Fibroblast of skin of abdomen (primary cell): ENCODE measurements at places on chromosomes 1 and 21.

DNA sequence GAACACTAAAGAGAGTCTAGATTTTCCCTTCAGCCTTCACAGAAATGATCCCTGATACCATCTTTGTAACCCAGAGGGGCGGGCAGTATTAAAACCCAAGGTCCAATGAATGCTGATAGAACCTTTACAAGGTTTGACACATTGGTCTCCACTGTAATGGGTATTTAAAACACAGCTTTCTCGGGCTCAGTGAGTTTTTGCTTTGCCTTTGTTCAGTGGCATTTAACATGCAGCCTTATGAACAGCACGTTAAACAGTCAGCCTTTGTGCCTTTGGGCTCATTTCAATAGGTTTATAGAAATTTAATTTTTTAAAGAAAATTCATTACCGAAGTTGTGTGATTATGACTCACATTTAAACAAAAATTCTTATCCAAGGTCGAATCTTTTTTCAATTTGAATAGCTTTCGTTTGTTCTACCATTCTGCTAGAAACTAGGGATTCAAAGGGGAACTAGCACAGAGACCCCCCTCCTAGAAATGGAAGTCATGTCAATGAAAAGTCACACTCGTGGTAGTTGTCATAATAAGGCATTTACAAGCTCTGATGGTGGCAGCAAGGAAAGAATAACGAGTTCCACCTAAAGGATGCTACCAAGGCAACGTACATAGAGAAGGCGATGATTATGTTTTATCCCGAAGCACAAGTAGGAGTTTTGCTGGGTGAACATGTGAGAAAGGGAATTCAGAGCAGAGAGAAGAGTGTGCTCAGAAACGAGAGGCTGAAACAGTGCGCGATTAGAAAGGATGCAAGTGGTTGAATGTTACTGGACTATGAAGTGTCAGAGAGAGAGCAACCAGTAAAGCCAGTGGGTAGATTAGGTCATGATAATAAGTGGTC is 66.2 kb downstream of the SGIP1 start:
- no peak for DNase-seq

- DNase-seq = no peak
These were observed 5.0 kb downstream of the RABGGTB start for GRCh38 chr1:75791022-75791421.

DNA sequence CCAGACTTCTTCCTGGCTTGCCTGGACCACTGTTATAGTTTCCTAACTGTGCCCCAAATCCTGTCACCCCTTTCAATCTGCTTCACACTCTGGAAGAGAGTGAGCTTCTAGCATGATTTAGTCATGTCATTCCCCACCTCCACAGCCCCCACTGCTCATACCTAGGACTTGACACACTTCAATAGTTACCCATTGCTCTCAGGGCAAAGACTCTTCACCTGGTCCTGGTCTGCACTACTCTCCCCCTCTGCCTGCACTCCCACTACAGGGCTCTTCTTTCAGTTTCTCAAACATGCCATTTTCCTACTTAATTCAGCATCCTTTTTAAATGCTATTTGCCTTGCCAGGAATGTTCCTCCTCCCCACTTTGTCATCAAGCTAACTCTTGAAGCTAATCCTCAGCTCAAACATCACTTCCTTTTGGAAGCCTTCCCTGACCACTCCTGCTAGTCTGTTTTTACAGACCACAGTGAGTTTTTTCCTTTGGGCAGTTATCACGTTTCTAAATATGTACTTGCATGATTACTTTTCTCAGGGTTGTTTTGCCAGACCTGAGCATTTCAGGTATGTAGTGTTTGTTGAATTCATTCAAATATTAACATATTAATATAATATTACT is 24.7 kb downstream of the CYP2J2 start:
- DNase-seq = peak; percentile 16

DNA sequence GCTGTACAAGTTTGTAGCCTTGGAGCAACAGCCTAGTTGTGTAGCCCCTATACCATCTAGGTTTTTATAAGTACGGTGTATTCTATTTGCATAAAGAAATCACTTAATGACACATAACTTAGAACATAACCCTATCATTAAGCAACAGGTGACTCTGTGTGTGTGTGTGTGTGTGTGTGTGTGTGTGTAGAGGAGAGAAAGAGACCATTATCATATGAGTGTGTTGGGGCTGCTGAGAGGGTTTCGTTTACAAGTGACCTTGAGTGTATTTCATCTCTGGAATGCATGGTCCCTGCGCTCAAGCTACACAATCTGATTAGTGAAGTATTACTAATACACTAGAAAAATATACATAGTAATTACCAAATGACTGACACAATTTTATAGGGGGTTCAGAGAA is 115.1 kb downstream of the RABGAP1L start:
- no peak for DNase-seq

DNA sequence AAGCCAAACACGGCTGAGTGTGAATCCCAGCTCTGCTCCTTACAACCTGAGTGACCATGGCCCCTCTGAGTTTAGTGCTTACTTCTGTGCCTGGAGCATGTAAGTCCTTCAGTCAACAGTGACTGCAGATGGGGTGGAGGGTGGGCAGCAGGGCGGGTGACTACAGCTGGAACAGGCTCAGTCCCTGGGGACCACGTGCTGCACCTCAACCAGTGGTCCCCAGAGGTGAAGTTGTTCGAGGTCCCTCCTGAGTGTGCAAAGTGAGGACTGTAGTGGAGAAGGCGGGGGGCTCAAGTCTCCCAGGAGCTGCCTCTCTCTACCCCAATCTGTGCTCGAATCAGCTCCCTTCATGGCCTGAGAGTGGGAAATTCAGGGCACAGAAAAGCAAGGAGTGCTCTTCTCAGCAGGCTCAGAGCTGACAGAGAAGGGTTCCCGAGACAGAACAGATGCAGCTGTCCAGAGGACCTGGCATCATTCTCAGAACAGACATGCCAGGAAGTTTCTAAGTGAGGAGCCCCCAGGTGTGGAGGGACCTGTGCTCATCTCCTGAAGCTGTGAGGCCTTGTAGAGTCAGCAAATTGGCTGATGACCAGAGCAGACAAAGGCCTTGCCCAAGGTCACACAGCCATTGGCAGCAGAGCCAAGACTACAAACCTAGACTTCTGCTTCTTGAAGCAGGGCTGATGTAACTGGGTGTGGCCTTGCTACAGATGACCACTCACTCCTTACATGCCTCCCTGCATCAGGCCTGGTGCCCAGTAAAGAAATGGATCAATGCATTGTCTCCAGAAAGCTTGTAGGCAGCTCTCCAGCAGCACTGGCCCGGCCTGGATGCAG is 61.7 kb upstream of the EDN2 start:
- DNase-seq = no peak

DNA sequence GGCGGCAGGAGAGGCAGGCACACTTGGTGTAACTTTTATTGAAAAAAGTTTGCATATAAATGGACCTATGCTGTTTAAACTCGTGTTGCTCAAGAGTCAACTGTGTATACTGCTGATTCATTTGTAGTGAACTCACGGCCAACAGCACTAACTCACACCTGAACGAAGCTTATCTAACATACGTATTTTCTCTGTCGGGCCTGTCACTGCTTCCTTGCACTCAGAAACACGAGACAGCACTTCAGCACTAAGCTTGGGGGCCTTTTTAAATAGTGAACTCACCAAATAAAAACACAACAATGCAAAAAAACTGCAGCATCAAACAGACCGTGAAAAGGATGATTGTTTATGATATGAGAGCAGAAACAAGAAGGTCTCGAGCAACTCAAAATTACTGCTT is 58.9 kb upstream of the NEK2 start:
- DNase-seq = no peak

- no peak for DNase-seq
These were observed 70.9 kb downstream of the TM2D1 start for GRCh38 chr1:61654067-61654466.

DNA sequence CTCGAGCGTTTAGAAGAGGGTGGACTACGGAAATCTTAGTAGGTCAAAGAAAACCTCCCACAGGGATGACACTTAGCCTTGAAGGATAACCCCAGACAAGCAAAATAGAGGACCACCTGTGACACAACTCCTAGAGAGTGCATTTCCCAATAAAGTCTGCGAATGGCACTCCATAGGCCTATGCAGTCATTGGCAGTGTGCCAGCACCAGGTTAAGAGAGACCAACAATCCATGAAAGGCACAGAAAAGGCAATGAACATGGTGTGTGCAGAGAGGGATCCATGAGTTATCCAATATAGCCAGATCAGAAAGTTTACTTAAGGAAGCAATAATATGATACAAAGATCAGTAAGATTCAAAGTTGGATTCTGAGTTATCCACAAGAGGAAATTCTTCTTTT is 45.2 kb upstream of the FMO2 start:
- DNase-seq = no peak

DNA sequence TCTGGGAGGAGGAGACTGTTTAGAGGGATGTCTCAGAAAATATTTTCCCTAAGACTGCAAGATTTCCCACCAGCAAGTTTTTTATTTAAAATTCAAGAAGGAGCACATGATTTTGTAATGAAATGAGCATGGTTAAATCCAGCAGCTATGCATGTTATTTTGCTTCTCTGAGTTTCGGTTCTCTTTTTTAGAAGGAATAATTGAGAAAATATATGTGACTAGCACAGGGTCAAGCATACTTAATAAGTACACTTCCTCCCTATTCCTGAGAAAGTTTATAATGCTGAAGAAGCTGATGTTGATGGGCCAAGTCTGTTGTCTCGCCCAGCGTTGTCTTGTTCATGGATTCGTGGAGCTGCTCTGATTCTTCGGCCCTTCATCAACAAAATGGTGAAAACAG is 51.2 kb downstream of the EXO1 start:
- no peak for DNase-seq

GRCh38 chr1:176735201-176735600 is 272.2 kb downstream of the PAPPA2 start:
- peak; percentile 28 for DNase-seq

DNA sequence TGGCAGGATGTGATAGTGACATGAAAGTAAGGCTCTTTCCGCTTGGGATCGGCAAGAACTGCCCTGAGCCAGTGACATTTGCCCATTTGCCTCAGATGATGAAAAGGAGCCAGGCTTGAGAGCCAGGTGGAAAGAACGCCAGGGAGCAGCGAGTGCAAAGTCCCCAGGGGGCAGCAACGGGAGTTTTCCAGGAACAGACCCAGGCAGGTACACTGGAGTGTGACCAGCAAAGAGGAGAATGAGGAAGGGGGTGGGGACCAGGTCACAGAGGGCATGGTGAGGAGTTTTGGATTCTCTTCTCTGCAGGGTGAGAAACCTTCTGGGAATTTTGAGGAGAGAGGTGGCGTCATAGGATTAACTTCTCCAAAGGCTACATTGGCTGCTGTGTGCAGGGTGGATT is 10.8 kb upstream of the ETS2 start:
- DNase-seq = no peak

- no peak for DNase-seq
These were observed 2.8 kb upstream of the SLC2A1 start for GRCh38 chr1:42961312-42962091.

DNA sequence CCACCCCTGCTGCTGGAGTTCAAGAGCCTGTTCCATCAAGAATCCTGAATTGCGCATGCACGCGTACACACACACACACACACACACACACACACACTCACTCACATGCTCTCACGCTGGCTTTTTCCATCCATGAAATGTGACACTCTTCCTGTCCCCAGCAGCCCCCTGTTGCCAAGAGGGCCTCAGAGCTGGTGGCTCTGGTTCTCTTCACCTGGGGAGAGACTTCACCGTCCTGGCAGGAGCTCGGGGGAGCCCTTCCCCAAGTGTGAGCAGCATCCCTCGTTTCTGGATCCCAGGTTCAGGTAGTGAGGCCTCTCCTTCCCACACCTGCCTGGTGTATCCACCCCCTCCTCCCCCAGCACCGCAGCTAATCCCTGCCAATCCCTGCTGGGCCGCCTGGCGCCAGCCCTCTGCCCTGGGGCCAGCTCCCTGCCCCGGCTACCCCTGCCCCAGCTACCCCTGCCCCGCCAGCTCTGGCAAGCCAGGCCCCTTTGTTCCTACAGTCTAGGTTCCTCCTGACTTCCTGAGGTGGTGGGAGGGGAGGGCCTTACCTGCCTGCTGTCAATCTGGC is 9.9 kb downstream of the PLOD1 start:
- DNase-seq = no peak

GRCh38 chr1:209822706-209823105 is 5.1 kb upstream of the UTP25 start:
- no peak for DNase-seq

DNA sequence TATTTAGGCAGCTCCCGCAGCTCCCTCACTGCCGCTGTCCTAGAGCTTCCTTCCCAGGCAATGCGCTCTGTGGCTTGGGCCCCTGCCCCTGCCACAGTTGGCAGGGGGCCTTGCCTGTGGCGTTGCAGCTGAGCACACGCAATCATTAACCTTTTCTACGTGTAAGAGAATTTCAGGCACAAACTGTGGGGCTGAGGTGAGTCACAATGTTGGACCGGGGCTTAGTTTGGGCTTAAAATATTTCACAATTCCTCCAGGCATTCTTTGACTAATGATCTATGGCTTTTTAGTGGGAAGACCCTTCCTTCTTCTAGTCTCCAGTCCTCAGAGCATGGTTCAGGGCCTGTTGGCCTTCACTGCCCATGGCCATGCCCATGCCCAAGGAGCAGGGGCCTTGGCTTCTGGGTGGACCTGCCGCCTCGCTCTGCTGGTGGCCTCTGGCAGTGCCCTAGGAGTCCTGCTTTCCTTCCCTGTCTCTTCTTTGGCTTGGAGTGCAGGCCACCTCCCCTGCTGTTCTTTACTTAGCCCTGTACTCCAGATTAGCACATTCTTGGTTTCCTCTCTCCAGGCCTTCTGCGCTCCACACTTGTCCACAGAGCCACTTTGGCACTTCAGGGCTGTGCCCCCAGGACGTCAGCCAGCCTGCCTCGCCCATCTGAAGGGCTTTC is 39.2 kb downstream of the MAPKAPK2 start:
- peak; percentile 69 for DNase-seq

GRCh38 chr1:228375578-228376261 is 30.9 kb downstream of the TRIM11 start:
- DNase-seq = no peak

DNA sequence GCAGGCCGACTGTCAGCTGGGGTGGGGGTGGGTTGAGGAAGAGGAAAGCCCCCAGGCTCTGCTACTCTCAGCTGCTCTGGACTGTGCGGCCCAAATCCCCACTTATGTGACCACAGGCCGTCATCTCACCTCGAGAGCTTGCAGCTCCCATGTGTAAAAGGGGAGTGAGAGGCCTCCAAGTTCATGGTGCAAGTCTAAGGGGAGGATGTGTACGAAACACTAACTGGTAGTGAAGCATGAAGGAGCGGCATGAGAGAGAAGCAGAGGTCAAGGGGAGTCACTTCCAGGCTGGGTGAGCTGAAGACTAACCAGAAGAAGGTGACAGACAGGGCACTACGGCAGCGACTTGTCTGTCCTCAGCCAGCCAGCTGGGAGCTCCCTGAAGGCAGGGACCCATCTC is 43.8 kb downstream of the GLIS1 start:
- no peak for DNase-seq

- DNase-seq = no peak
These were observed 46.1 kb downstream of the MEGF6 start for GRCh38 chr1:3564921-3565831.

DNA sequence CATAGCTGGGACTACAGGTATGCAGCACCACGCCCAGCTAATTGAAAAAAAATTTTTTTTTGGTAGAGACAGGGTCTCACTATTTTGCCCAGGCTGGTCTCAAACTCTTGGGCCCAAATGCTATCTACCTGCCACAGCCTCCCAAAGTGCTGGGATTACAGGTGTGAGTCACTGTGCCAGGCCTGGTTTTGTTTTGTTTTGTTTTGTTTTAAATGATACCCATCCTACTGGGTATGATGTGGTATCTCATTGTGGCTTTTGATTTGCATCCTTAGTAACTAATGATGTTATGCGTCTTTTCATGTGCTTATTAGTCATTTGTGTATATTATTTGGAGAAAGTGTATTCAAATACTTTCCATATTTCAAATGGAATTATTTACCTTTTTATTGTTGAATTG is 142.3 kb downstream of the VPS13D start:
- no peak for DNase-seq
